Activated CD8-positive, alpha-beta memory T cell treated with anti-CD3 and anti-CD28 coated beads for 1 hour (primary cell): ENCODE measurements at places on chromosomes 7 and 10.

GRCh38 chr7:57868771-57869483 is 418.9 kb downstream of the ZNF716 start:
- no peak for DNase-seq

DNA sequence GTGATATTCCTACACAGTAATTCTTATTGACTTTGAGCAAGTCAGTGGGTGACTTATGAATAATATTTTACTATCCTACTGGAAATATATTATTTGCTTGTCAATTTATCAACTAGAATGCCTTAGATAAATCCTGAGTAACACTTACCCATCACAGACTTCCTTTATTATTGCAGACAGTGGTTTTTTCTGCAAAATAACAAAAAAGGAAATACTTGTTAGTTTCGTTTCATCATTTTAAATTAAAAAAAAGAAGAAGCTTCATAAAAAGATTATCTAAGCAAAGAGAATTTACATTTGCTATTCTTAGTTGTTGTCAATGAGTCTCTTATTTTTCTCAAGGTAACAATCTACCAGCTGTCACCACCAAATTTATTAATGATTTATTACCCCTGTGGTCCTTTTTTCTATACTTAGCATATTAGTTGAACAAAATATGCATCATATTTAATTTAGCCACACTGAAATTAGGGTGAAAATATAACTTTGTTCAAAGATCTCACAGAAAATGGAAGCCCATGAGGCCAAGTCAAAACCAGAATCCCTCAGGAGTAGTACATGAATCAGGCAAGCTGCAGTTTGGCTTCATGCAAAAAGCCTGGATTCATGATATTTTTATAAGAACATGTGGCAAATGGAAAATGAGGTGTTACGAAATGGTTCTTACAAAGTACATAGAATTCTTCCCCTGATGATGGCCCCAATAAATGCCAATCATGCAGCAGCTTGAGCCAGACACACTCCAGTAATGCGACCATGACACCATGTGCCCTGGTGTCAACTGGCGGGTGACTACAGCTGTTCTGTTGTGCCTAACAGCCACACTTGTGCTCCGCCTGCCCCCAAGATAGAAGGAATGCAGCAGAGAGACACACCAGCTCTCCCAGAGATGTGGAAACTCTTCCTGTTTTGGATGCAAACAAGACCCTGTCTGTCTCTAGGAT is 132.6 kb downstream of the ELMO1 start:
- DNase-seq, result no peak

- no peak for DNase-seq
Measured at GRCh38 chr7:43114458-43114780, 2.0 kb downstream of the HECW1 start.

GRCh38 chr7:51250512-51250911 is 66.1 kb downstream of the COBL start:
- DNase-seq, result no peak

GRCh38 chr7:31747553-31747952 is 60.5 kb downstream of the PPP1R17 start:
- no peak for DNase-seq

DNA sequence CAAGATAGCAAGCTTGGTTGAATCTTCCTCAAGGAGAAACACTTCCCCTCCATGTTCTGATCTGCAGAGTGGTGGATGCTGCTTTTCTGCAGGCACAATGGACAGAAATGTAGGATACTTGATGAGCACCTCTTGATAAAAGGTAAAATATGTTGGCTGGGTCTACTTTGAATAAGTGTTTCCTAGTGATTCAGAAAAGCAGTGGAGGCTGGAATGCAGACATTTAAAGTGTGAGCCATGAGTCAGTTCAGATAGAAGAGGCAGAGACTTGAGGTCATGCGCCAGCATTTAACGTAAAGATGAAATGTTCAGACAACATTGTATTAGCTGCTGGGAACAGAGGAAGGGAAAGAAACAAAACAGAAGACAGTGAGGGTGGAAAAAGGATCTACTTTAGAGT is 403.1 kb downstream of the ADRA2A start:
- no peak for DNase-seq

DNA sequence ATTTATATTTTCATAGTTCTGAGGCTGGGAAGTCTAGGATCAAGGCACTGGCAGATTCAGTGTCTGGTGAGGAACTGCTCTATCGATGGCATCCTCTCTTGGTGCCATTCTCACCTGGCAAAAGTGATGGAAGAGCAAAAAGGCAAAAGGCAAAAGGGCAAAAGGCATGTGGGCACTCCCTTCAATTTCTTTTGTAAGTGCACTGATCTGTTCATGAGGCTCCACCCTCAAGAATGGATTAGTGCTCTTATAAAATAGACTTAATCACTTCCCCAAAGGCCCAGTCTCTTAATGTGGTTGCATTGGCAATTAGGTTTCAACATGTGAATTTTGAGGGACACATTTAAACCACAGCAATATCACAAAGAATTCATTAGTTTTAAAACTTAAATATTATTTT is 16.1 kb downstream of the TAS2R60 start:
- no peak for DNase-seq

GRCh38 chr10:66349726-66350125 is 576.1 kb upstream of the LRRTM3 start:
- DNase-seq, result no peak

DNA sequence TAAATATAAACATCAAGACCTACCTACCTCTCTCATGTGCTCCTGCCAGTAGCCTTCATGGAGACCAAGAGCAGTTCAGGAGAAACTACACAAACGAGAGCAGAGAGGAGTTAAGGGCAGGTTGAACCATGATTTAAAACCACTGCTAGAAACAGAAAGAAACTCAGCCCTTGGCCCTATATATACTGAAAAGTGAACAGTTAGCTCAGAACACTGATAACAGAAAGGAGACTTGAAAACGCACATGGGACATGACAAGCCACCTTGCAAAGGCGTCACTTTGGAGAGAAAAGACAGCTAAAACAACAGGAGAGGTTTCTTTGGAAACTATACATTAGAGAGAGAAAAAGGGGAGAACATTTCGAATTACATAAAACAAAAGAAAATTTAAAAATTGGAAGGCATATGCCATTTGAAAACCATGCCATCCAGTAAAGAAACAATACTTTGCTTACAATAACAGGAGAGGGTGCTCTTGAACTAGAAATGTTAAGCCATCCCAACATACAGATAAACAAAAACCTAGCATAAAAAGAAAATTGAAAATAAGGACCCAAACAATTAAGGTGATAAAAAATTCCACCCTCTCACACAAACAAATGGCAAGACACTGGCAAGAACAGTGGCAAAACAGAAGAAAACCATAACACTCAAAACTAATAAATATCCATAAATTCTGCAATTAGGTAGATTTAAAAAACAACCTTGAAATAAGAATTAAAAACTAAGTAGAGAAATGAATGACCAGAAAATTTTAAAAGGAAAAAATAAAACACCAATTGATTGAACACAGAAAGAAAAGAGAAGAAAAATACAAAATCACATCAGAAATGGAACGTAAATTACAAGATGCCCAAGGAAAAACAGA is 232.7 kb downstream of the IMMP2L start:
- DNase-seq, result no peak

DNA sequence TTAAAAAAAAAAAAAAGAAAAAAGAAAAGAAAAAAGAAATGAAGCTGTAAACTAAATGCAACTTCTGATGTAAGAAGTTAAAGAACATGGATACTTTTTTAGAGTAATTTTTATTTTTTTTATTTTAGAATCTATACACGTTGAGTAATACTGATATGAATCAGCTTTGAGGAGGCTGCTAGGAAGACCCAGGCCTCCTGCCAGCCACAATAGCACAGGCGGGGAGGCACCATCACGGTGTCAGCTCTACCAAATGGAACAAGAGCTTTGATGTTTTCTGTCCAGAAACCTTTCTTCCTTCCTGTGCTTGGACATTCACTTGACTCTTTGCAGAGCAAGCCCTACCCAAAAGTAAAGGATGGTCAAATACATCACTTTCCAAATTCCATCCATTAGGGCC is 45.3 kb upstream of the EGR2 start:
- DNase-seq, result no peak

- peak; percentile 4 for DNase-seq
Measured at GRCh38 chr10:15419279-15419874, 48.3 kb upstream of the FAM171A1 start.

DNA sequence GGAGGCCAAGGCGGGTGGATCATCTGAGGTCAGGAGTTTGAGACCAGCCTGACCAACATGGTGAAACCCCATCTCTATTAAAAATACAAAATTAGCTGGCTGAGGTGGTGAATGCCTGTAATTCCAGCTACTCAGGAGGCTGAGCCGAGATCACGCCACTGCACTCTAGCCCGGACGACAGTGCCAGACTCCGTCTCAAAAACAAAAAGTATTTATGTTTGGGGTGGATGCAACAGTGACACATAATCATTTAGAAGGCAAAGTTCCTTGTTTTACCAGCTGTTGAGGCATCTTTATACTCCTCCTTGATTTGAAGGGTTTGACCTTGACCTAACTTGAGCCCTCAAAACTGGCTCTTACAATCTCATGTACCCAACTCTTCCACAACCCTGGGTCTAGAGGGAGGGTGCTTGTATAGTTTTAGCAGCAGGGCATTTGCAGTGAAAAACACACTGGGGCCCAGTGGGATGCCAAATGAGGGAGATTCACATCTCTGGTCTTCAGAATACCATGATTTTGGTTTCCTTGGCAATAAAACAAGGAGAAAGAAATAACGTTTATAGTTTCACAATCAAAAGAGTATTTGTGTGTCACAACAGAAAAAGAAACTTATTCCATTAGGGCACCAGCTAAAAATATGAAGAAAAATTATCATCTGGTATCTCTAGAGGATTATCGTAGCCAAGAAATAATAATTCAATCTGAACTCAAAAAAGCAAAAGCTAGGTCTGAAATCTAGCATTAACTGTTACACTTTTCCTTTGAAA is 14.2 kb upstream of the TMEM254 start:
- DNase-seq, result no peak

DNA sequence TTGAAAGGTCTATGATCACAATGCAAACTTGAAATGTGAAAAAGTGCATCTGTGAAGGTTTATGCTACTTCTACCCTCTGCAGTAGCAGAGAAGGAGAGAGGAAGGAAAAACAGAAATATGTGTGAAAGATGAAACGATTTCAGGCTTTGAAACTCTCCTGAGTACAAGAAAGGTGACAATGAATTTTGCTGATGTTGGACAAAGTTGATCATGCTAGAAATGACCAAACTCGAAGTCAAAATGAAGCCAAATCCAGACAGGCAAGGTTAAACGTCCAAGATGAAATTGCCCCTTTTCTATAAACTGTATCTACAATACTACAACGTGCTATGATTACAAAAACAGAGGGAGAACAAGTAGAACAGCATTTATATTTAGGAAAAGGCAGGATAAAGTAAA is 67.0 kb upstream of the C7orf33 start:
- DNase-seq, result no peak

- DNase-seq, result no peak
Measured at GRCh38 chr7:126026421-126027088, 1096.9 kb upstream of the POT1 start.

- no peak for DNase-seq
Measured at GRCh38 chr7:25122373-25122772, 2.7 kb downstream of the CYCS start.

- DNase-seq, result no peak
Measured at GRCh38 chr10:49426490-49427360, 30.8 kb upstream of the DRGX start.

- DNase-seq, result no peak
Measured at GRCh38 chr7:7304705-7305450, 122.5 kb downstream of the C1GALT1 start.

GRCh38 chr10:101218351-101219138 is 10.7 kb downstream of the LBX1 start:
- no peak for DNase-seq

- DNase-seq, result no peak
Measured at GRCh38 chr7:79722217-79722616, 268.8 kb upstream of the MAGI2 start.

- DNase-seq, result no peak
Measured at GRCh38 chr7:95398155-95398940, 2.2 kb upstream of the PON3 start.

DNA sequence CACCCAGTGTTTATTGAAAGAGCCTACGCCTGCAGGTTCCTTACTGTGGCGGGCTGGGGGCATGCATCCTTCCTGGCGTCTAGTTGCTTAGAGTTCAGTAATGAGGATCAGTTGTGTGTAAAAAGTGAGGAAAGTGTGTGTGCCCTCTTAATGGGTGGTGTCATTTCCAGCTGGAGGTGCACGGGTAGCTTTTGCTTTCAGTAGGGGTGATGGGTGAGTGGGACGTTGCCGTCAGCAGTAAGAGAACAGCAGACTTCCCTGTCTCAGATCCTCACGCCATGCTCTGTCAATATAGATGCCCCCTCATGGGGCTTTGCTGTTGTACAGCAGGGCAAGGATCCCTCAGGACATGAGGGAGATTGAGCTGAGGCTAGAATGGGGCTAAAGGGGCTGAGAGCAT is 352.6 kb upstream of the GALNT17 start:
- no peak for DNase-seq

- no peak for DNase-seq
Measured at GRCh38 chr7:64562256-64562625, 630 bp downstream of the ZNF680 start.

DNA sequence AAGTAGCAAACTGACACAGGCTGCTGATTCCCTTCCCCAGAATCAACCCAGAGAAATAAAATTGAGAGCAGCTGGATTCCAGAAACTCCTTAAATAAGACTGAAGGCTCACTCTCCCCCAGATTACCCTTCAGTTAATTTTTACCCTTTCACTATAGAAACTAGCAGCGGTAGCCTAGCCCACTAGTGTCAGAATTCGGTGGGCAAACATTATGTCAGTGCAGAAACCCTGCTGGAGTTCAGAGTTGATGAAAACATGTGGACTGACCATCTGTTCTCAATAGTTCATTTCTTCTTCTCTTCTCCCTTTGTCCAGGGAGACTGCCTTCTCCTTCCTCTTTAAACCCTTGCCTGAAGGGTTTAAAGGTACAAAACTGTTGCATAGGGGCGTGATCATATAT is 100.1 kb downstream of the PODXL start:
- no peak for DNase-seq

- DNase-seq, result no peak
Measured at GRCh38 chr7:88465600-88465999, 158.9 kb upstream of the STEAP4 start.

DNA sequence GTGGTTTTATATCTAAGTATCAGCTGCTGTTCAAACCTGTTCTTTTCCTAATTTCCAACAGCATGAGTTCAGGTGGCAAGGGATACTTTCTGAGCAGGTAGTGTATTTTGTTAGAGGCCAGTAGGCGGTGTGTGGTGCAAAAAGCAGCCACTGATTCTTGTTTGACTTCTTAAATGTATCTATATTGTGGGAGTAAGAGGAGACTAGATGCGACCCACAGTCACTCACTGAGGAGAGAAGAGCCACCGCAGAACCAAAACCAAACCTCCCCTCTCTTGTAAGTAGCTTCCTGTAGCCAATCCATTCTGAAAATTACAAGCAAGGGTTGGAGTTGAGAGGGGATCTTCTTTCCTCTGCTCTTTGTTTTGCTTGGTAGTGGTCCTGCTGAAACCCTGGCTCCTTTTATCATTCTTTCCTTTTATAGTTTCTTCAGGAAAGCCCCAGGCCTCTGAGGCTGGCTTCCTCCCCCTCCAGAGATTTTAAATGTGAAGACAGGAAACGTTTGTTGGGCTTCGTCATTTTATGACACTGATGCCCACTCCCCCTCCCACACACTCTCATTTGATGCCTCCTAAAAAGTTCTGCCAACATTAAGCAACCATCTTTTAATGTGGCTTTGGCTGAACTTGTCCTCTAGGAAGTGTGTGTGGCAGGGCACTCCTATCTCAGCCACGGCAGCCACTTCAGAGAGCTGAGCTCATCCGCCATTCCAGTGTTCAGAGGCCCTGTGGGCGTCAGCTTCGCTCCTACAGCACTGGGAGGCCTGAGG is 566.0 kb downstream of the SUGCT start:
- no peak for DNase-seq
